ENCODE measurements at places on chromosomes 3 and 15.

GRCh38 chr15:101637516-101637915, 14.7 kb downstream of the TM2D3 start:
- no peak for DNase-seq

DNA sequence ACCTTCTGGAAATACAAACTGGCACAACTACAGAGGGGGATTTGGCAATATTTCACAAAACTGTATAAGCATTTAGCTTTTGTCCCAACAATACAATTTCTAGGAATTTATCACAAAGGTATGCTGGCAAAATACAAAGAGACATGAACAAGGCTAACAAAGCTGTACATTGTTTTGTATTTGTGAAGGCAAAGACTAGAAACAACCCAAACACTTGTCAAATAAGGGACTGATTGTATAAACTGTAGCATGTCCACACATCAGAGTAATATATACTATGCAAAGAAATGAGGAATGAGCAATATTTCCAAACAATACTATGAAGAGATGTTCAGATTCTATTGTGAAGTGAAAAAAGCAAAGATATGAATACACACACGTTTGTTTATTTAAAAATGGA, 26.4 kb downstream of the CP start:
- DNase-seq: no peak

GRCh38 chr15:73258271-73259108, 110.3 kb downstream of the HCN4 start:
- DNase-seq: no peak

GRCh38 chr15:84829428-84829827, 12.3 kb downstream of the ALPK3 start:
- DNase-seq: no peak

DNA sequence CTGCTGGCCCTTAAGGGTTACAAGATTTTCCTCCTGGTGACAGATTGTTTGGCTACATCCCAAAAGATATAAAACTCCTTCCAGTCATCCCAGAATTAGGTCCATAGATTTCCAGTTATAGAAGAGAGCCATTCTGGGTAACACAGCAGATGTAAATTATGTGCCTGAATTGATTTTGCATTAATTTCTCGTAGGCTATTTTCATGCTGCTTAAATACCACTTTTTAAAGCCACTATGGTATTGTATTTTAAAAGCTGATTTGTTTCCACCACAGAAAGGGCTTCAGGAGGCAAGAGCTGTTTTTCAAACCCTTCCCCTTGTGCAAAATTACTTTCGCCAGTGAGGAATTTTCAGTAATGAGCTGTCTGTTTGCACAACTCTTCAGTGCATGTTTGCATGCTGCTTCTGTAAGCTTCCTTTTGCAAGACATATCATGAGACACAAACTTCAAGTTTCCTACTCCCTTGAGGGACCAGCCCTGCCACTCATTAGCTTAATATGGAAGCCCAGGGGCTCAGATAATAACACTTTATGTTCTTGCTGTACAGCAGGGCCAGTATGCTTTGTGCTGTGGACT, 105.4 kb upstream of the TNIK start:
- no peak for DNase-seq
